ENCODE measurements at places on chromosomes 1 and 21.

GRCh38 chr1:157431751-157432150, 120.6 kb downstream of the FCRL5 start:
- DNase-seq, result no peak

DNA sequence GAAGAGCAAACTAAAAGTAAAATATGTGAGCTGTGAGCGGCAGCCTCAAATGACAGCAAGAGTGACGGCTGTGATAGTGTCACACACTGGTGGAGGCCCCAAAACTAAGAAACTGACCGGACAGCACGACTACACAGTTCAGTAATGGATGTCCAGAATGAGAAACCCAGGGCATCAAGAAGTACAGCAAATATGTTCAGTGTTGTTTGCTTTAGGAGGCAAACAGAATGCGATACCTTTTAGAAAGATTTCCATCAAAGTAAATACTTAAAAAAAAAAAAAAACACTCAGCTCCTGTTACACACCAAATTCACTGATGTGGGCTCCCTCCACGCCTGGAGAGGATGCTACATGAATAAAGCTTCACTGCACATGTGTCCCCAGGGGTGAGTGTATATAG, 1.1 kb upstream of the PKP1 start:
- DNase-seq, result no peak

- no peak for DNase-seq
Observed at GRCh38 chr1:58621391-58621790, 44.3 kb upstream of the TACSTD2 start.

- no peak for DNase-seq
Observed at GRCh38 chr1:165383599-165384405, 27.3 kb upstream of the LMX1A start.

- no peak for DNase-seq
Observed at GRCh38 chr1:52072291-52072690, 16.2 kb downstream of the BTF3L4 start.

DNA sequence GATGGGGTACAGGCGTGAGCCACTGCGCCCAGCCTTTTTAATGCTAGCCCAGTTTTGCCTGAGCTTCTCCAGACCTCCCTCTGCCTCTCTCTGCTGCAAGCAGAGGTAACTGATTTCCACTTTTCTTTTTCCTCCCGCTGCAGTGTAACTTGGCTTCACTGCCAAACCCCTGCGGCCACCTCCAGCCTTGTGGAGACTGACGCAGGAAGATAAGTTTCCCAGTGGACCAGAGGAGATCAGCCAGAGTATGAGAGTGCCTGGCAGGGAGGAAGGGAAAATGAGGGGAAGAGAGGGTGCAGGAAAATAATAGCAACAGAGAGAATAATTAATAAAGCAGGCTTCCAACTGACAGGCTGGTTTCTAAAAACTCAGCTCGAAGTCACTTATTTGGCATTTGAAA, 143.7 kb downstream of the PCNX2 start:
- no peak for DNase-seq

DNA sequence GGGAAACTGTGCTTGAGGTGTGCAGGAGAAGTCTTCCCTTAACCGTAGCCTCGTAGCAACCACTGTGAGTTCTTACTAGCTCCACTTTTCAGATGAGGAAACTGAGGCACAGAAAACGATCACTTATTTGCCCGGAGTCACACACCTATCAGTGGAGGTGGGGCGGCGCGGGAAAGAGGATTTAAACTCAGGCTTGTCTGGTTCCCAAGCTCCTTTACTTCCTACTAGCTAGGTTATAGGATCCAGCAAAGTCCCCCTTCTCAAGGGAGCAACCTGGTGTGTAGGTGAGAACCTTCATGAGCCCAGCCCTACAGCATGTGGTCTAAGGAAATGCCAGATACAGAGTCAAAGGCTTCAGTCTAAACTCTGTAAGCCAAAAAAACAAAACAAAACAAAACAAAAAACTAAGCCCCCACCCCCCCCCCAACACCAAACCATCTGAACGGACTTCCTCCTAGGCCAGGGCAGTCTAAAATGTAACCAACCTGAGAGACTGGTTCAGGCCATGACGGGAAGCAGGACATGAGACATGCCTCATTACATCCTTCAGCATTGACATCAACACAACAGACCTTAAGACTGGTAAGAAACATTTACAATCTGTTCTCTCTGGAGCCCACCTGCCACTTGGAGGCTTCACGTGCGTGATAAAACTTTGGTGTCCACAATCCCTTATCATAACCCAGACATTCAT, 709 bp upstream of the FBXO42 start:
- peak; percentile 32 for DNase-seq

- DNase-seq, result no peak
Observed at GRCh38 chr1:8047112-8047511, 21.0 kb upstream of the ERRFI1 start.

DNA sequence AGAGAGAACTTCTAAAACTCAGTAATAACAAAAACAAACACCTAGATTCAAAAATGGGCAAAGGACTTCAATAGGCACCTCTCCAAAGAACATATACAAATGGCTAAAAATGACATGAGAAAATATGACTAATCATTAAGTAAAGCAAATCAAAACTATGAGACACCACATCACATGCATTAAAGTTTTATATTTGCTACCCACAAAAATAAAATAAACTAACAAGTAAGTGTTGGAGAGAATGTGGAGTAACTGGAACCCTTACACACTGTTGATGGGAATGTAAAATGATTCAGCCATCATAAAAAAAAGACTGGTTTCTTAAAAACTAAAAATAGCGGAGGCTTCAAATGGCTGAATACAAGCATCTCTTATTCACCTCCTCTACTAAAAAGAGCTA, 262.1 kb upstream of the PKN2 start:
- DNase-seq, result no peak

DNA sequence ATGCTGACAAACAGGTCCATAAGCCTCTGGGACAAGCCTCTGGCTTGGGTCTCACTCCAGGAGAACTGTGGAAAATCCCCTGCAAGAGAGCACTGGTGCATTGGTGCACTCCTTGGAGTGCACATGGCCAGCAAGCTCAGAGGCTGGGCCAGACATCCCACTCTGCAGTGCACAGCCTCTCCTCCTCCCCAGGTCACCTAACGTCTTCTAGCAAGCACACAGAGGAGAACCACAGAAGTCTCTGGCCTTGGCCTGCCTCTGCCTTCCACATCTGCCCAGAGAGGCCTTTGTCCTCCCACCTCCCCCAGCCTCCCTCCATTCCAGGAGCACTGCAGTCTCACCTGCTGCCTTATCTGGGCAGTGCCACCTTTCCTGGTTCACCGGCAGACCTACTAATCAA, 4.2 kb downstream of the PGLYRP3 start:
- DNase-seq, result no peak

GRCh38 chr1:235075048-235075776, 53.4 kb downstream of the TOMM20 start:
- DNase-seq, result peak; percentile 74

DNA sequence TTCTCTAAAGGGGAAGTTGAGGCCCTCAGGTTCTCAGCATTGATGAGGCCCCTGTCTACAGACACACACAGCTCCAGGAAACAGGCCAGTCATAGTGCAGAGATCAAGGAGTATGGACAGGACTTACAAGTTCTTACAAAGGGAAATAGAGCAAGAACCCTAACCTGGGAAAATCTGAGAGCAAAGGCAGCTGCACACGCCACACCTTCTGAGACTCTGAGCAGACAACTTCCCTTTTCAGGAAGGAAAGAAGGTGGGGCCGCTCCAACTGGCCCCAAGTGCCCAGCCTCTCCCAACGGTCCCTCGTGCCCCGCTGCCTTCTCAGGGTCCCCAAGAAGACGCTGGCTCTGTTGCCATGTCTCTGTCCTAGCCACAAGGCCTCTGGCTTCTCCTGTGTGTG, 3.6 kb downstream of the NOC2L start:
- no peak for DNase-seq

DNA sequence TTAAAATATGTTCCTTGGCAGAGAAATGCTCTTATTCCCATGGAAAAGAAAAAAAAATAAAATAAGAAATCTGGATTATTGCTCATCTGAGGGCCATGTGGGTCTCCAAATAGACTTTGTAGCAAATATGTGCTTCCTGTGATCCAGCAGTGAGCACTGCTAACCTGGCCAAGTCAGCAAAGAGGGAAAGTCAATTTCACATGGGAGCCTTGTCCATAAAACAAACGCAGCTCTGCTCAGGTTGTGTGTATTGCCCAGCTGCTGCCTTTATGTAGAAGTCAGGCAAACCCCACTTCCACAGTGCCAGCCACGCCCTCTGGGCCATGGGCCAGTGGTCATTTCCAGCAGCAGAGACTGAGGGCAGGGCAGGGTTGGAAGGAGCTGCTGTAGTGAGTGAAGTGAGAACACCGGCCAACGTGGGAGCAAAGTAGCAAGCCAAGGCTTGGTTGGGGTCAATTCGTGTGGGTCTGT, 174.3 kb downstream of the LYPLAL1 start:
- DNase-seq, result peak; percentile 86

DNA sequence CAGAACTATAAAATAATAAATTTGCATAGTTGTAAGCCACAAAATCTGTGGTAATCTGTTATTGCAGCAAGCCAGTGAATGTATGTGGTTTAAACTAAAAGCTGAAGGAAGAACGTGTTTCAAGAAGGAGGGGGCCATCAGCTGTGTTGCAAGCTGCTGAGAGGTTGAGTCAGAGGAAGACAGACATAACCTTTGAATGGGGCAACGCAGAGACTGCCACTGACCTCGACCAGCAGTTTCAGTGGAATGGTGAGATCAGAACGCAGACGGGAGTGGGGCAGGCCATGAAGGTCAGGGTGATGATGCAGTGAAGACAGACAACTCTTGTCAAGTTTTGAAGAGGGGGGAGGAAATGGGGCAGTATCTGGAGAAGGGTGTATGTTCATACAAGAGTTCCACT, 23.2 kb upstream of the QSOX1 start:
- peak; percentile 46 for DNase-seq

DNA sequence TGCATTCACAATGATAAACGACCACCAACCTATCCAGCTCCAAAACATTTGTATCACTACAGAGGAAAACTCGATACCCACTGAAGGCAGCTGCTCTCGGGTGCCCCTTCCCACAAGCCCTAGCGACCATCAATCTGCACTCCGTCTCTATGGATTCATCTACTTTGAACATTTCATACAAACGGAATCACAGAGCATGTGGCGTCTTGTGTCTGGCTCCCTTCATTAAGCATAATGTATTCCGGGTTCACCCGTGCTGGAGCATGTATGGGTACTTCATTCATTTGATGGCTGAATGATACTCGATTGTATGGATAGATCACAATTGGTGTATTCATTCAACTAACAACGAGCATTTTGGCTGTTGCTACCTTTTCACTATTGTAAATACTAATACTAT, 340.2 kb downstream of the SMYD3 start:
- no peak for DNase-seq

DNA sequence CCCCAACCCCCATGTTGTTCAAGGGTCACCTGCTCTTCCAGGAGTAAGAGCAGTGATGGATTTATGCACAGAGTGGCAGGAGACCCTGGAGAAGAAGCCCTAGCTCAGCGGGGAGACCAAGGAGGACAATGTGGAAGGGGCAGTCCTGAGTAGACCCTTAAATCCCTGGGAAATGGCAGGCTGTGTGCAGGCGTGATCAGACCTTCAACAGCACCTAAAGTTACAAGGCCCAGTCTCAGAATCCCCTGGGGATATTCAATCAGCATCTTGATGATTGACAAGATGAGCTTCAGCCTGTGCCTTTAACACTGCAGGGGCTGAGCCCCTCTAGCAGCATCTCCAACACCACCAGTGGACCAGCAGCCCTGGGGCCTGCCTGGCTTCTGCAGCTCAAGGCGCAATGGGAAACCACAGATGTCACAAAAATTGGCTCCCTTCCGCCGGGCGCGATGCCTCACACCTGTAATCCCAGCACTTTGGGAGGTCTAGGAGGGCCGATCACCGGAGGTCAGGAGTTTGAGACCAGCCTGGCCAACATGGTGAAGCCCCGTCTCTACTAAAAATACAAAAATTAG, 60.4 kb downstream of the IRF2BP2 start:
- DNase-seq, result no peak

GRCh38 chr1:9345922-9346321, 53.2 kb downstream of the SPSB1 start:
- DNase-seq, result peak; percentile 42

GRCh38 chr21:42048870-42049577, 22.1 kb upstream of the UMODL1 start:
- no peak for DNase-seq

DNA sequence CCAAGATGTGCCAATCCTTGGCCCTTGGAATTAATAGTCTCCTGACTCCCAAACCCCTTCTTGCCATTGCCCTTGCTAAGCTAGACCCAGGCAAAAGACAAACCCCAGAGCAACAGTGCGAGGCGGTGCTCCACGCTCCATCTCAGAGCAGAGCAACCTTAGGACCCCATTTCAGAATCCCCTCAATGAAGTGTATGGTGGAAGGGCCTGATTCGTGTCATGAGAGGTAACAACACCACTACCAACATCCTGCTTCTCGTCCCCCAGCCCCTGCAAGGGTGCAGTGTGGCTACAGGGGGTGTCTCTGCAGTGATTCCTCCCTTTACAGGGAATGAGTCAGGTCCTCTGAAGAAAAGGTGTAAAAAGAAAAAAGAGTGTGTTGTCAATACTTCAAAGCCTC, 103.9 kb upstream of the IRF2BP2 start:
- DNase-seq, result no peak

DNA sequence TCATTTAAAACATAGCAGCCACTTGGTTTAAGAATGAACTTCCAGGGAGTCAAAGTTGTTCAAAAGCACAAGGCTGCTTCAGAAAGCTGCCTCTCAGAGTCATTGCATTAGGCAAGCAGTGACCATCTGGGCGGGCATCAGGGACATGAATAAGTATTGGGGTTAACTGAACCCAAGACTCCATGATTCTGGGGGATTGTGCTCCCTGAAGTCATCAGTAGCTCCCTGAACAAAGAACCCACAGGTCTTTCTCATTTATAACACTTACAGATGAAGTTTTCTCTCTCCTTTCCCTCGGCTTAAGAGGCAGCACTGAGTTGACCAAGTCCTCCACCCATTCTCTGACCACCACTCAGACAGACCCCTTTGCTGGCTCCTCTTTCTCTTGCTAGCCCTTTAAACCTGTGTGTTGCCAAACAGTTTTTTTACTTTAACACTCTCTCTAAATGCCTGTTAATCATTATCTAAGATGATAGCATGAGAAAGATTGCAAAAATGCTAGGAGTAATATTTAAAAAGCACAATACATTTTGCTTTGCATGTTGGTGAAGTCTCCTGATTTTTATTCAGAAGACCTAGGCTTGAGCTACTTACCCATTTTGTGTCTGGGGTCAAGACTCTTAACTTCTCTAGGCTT, 77.0 kb upstream of the ARHGAP29 start:
- DNase-seq, result no peak
